ENCODE measurements at places on chromosomes 12 and 14.
A peak's percentile ranks its signal among the peaks of the same experiment; 100 is the strongest.

DNA sequence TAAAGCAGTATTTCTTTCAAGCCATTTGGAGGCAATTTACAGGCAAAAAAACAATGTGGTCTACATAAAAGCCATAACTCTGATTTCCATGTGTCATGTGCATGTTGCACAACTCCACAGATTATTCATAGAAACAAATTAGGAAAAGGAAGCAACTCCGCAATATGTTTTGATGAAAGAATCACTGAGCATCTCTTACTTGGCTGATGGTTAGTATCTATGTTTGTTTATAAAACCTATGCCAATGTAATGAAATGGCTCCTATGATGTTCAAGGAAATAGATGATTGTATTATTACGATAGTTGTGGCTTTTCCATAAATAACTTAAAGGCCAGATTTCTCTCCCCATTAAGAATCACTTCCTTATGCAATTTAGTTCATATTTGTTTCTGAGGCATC, 373.7 kb downstream of the CCDC91 start:
- no peak for DNase-seq

DNA sequence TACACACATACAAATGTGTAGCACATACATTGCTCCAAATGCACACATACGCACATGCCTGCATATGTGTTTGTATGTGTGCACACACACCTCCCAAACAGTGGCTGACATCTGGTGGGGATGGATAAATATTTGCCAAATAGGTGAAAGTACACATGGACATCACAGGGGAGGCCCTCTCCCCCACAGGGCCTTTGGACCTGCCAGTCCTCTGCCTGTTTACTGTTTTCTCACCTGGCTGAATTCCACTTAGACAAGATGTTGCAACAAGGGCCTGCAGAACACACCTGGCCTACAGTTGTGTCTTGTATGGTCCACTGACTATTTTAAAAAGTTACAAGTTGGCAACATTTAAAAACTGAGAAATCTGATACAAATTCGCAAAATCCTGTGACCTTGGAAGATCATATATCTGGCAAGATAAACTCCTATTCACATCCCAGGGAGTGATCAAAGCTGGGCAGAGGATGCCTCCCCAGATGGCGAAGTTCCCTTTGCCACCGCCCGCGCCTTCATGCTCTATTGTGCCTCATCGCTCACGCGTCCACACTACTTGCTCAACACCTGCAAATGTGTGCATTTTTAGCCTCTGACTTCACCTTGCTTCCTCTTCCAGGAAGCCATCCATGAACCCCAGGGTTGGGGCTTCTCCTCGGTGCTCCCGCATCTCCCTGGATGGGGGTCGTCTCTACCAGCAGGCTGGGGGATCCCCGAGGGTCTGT, 118.4 kb upstream of the FZD10 start:
- DNase-seq = no peak

DNA sequence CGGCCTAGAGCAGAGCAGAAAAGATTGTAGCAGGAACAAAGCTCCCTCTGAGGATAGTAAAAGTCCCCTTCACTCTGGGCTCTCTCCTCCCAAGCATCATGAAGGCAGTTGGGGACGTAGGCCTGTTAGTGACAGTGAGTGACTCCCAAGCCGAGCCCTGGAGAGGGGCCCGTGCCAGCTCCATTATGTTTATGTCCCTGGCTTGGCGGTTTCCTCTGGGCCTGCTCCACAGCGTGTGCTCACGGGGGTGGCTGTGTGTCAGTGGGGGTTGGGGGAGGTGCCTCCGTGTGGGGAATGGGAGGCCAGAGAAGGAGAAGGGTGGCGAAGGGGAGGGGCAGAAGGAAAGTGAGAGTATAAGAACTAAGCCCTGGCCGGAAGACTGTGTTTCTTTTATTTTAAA, 170.0 kb upstream of the VASH1 start:
- no peak for DNase-seq

GRCh38 chr14:77870646-77871045, 70.7 kb downstream of the ADCK1 start:
- no peak for DNase-seq

GRCh38 chr14:100297320-100298300, 8.6 kb downstream of the SLC25A29 start:
- no peak for DNase-seq

DNA sequence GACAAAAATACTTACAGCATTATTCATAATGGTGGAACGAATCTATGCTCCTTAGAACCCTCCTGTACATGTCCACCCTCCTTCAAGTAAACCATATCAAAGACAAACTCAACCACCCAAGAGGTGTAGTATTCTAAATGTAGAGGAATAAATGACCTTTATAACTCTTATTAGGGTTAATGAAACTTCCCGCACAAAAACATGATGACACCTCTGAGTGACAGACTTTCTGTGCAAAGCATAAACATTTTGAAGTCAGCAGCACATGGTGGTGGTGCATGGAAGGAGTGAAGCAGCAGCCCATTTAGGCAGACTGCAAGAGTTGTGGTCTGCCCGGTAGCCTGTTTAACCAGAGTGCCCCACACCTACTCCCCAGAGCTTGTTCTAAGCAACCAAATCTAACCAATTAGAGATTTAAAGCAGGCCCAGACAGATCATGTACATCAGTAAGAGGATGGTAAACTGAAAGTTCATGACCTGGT, 615 bp upstream of the ASB8 start:
- DNase-seq = no peak

DNA sequence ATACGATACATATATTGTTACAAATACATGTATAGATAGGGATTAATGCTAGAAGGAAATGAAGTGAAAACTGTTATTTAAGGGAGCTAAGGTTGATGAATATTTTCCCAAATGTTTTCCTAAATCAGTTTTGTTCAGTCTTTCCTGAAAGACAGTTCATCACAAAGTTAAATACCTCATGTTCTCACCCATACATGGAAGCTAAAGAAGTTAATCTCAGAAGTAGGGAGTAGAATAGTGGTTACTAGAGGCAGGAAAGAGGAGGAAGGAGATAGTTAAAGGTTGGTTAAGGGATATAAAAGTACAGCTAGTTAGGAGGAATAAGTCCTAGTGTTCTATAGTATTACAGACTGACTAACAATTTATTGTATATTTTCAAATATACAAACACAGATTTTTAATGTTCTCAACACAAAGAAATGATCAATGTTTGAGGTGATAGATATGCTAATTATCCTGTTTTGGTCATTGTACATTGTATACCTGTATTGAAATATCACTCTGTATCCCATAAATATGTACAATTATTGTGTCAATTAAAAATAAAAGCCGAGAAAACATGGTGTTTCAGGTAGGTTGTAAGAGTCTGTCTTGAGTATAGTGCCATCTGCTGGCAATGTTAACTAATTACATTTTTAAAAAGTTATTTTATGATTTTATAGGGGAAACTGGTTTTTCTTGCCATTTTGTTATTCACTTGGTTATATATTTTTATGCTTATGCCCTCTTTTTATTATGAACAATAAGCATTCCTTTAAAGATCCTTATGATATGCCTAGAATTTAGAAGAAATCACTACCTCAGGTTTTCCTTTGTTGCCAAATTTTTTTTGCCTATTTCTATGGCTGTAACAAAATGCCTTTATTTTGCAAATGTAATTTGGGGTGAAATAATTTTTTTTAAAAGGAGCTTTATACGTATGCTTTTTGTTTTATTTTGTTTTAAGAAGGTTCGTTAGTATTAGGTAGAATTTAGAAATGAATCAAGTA, 26.9 kb downstream of the ZDHHC17 start:
- DNase-seq = no peak

- DNase-seq = peak; percentile 38
Measured at GRCh38 chr12:104695453-104696148, 238.9 kb downstream of the CHST11 start.

- peak; percentile 47 for DNase-seq
Measured at GRCh38 chr14:90235179-90235976, 21.0 kb upstream of the PSMC1 start.

DNA sequence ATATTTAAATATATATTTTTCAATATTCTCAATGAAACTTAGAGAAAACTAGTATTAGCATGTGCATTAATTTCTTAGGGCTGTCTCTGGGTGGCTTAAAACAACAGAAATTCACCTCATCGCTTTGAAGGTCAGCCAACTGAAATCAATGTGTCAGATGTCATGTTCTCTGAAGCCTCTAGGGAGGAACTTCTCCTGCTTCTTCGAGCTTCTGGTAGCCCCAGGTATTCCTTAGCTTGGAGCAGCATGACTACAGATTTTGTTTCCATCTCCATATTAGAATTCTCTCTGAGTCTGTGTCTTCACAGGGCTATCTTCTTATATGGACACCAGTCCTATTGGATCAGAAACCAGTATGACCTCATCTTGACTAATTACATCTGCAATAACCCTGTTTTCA, 221.5 kb downstream of the PDZRN4 start:
- DNase-seq = no peak

GRCh38 chr12:12883369-12884001, 7.9 kb upstream of the GPRC5A start:
- no peak for DNase-seq

- DNase-seq = no peak
Measured at GRCh38 chr12:88241862-88242570, 99.9 kb downstream of the TMTC3 start.

GRCh38 chr14:99063620-99064225, 208.3 kb downstream of the BCL11B start:
- no peak for DNase-seq

DNA sequence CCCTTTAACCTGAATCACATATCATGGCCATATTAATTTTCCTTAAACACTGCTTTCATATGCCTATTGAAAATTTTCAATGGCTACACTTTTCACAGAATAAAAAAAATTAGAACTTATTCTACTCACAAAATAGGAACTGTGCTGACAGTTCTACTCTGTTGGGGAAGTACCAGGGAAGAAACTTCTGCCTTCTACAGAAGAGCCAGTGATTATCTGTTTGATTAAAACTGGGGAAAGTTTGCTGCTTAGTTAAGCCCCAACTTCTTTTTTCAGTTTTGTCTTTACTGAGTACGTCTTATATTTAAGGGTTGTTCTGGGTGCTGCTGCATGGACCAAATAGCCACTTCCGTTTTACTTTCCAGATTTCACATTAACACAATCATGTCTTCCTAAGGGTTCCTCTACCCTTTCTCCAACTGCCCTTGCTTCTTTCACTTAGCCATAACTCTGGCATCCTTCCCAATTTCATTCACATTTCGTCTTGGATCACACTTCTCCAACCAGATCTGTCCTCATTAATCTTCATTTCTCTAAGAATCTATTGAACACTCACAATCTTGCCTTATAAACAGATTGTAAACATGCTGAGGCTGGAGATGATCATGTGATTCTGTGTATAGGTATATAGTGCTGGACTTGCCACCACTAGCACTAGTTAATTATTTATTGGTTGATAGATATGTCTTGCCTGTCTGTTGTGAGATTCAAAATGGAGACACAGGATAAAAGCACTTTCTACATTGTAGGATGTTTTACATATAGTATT, 1.9 kb upstream of the SEL1L start:
- no peak for DNase-seq

GRCh38 chr14:92525322-92526095, 11.9 kb downstream of the RIN3 start:
- no peak for DNase-seq

- DNase-seq = no peak
Measured at GRCh38 chr12:513446-513845, 53.7 kb downstream of the B4GALNT3 start.

DNA sequence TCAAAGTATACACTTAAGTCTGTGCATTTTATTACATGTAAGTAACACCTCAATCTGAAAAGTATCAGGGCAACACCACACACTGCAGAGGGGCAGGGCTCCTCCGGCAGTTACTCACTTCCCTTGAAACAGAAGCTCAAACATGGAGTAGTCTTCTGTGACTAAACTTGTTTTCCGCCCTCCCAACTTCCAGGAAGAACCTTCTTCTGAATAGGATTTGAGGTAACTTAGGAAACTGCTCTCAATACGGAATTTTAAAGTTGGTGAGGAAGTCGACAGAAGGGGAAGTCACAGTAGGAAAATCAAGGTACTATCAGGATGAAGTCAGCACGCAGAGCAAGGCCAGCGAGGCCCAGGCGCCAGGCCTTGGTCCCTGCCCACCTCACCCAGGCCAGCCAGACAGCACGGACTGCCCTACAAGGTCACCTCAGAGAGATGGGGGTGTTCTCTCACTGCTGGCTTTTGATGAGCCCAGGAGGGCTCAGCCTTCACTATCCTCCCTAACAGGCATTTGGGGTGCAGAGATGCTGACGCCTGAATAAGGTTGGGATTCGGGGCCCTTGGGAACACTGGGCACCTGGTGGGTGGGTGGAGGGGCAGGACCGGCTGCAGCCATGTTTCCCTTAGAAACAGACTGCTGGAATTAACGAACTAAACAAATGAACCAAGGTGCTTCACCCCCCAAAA, 5.8 kb downstream of the ANKRD9 start:
- no peak for DNase-seq

DNA sequence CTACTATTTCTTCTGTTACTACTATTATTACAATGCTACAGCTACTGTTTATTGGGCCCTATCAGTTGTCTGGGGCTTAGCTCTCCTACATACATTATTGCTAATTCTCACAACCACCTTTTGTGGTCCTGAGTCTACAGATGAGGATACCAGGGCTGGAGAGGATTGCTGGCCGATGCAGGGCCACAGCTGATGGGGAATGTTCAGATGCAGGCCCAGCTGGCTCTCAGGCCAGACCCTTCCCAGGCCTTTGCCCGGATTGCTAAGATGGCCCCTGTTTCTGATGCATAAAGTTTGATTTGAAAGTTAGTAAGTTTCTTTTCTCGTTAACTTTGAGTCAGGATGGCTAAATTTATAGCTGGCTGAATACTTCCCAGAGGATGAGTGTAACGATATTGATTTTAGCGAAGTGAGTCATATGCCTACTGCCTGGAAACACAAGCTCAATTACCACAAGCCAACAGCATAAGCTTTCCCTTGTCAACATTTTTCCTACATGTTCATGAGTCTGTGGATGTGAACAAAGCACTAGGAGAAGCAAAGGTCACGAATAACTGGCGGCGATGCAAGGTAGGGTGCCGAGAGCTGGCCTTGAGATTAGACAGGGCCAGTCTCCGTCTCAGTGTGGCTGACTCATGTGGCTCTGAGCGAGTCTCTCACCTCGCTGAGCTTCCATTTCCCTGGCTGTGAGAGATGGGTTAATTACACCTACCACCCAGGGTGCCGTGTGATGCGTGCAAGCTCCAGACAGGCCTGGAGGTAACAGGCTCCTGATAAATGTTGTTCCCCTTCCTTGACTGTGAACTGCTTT, 111.0 kb downstream of the BEGAIN start:
- DNase-seq = no peak

DNA sequence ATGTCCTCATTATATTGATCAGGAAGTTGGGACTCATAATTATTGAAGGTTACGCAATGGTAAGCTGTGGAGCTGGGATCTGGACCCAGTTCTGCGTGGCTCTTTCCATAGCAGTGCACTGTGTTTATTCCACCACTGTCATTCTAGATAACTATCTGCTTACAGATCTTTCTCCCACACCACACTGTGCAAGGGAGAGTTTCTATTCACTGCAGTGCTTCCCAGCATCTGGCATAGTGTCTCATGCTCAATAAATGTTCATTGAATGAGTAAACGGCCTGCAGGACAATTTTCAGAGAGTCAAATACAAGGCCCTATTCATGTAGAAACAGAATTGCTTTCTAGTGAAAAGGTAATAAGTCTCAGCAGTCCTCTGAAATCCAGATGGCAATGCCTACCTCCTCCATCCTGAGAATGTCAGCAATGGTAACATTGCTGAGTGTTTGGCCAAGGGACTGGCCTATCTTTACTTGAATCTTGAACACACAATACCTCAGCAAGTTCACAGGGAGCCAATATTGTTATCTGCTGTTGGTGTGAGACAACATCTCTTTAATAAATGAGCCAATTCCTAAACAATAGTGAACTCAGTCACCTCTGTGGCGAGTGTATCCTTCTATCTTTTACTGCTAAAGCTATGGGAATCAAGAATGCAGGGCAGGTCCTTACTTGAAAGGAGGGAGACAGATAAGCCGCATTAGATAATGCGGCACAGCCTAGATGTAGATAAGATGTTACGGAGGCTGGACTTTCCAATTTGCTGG, 332.4 kb upstream of the PRICKLE1 start:
- no peak for DNase-seq
